NCI-H1436 treated with DMSO at 0.1 percent for 48 hours (cell line): ENCODE measurements at places on chromosomes 2 and 18.

GRCh38 chr2:203080447-203081045 is 65.9 kb downstream of the NBEAL1 start:
- DNase-seq, result no peak

- no peak for DNase-seq
Measured at GRCh38 chr2:119385466-119385865, 18.7 kb downstream of the DBI start.

GRCh38 chr2:177908182-177908581 is 164.4 kb downstream of the PDE11A start:
- DNase-seq, result no peak

- DNase-seq, result no peak
Measured at GRCh38 chr2:199940373-199940772, 14.9 kb downstream of the TYW5 start.

DNA sequence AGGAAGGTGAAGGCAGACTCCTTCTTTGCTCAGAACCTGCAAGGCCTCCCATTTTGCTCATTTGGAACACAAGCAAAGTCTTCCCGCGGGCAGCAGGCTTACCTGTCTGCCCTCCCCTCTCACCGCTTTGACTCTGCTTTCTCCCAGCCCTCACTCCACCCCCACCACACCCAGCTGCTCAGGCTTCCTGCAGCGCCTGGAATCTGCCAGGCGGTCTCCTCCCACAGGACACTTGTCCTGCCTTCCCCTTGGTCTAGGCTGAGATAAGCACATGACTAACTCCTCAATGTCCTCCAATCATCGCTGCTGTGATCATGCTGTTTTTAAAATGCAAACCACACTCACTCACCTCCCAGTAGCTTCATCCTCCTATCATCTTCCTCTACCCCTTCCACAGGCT is 430.0 kb downstream of the ZNF516 start:
- DNase-seq, result no peak

GRCh38 chr18:76490033-76490432 is 5.0 kb downstream of the ZNF516 start:
- no peak for DNase-seq

DNA sequence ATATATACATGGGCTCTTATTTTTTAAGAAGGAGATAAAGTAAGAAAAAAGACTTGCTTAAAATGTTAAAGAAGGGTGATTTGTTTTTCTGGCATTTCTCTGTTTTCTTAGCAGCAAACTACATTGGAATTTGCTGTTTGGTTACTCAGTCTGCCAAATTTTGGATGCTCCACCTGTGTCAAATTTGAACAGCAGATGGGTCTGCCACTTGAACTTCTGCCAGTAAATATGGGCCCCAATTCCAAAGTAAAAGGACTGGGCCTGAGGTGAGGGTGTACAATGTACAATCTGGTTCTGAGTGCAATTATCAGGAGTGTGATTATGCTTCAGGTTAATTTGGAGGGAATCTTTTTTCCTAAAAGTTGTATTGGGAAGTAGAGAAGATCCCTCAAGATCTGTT is 794.5 kb downstream of the DSC3 start:
- DNase-seq, result no peak

GRCh38 chr2:122148128-122148767 is 392.8 kb downstream of the TSN start:
- DNase-seq, result no peak

DNA sequence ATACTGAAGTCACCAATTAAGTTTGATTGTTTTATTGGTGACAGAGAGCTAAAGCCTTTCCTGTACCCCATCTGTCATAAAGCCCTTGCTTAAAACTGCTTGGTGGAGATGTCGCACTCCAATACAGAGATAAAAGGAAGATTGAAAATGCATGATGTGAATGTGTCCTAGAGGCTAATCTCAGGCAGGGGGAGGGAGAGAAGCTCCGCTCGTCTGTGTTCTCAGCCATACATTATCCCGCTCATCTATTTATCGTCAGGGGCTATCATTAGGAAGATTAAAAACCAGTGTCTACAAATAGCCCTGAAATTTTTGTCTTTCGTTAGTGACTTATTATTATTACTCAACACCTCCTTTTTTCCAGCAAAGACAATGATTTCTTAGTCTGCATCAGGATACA is 110.3 kb downstream of the CMPK2 start:
- DNase-seq, result no peak

DNA sequence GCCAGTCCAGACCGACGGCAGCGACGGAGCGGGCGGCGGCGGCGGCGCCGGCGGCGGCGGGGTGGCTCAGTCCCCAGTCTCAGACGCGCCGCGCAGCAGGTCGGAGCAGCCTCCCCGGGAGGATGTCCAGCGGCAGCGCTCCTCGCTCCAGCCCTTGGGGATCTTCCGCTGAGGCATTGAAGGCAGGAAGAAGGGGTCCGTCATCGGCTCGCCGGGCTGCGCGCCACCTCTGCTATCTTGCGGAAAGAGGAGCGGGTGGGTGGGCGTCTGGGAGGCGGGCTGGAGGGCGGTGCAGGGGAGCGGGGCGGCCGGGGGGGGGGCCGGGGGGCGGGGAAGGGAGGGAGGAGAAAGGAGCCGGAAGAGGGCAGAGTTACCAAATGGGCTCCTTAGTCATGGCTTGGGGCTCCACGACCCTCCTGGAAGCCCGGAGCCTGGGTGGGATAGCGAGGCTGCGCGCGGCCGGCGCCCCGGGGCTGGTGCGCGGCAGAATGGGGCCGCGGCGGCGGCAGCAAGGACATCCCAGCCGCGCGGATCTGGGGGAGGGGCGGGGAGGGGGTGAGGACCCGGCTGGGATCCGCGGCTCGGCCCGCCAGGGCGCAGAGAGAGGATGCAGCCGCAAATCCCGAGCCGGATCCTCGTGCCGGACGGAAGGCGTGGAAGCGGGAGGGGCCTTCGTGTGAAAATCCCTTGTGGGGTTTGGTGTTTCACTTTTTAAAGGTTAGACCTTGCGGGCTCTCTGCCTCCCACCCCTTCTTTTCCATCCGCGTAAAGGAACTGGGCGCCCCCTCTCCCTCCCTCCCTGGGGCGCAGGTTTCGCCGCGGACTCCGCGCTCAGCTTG is at the start of gene NETO1:
Gene NETO1 (minus strand): TSS at position 242 of the 839 bp plus-strand sequence. CDS start 696 bp downstream, outside the sequence.
- DNase-seq, result no peak

DNA sequence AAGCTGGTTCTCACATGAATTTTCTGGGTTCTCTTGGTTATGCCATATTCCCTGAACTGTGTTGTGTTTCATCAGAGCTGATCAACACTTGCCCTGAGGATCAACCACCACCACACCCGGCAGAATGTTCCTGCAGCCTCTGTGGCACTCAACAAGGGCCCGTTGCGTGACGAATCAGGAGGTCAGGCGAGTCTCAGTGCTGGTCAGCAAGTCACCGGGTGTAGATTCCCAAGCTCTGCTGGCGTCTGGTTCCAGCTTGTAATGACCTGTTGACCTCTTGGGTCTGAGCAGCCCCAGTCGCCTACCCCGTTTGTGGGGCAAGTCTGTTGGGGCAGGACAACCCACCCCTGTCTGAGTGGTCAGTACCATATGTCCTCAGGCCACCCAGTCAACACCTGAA is 46.0 kb downstream of the ADCY3 start:
- DNase-seq, result no peak
